ENCODE measurements at places on chromosomes 1 and 21. TPM values are rescaled to one million over a fixed set of nuclear protein-coding genes. Genes with fewer than 3 reads are reported as not detected.
A peak's percentile ranks its signal among the peaks of the same experiment; 100 is the strongest.

- DNase-seq: no peak
Observed at GRCh38 chr1:160544647-160545046, 21.6 kb upstream of the SLAMF6 start.

DNA sequence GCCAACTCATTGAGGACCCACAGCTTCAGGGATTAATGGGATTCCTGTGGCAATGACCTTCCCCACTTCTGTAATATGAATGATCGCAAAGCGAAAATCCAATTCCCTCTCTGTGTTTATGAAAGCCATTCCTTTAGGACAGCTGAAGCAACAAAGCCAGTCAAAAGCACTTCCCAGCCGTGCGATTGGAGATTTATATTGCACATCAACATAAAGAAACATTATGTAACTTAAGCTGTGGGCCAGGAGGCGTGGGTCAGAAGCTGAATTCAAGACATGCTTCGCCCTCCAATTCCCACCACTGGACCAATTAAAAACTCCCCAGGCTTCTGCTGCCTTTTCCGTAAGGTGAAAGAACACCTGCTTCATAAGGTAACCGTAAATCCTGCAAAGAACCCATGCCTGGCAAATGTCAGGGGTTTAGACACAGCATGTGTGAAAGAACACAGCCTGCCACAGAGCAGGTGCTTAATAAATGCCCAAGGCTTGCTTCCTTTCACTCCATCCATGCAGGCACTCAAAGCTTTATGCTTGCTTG lies 138.9 kb upstream of the SOD1 start:
- DNase-seq: no peak

GRCh38 chr1:22826604-22827580 lies 116.3 kb downstream of the EPHB2 start:
- DNase-seq: peak; percentile 68

- DNase-seq: no peak
Observed at GRCh38 chr1:40064797-40065499, 24.4 kb downstream of the CAP1 start.

- DNase-seq: no peak
Observed at GRCh38 chr1:2019571-2020309, 595 bp downstream of the GABRD start.

OR2M7 gene
- not detected for total RNA-seq

SLC22A15 gene
- 22.6 TPM for total RNA-seq

DNA sequence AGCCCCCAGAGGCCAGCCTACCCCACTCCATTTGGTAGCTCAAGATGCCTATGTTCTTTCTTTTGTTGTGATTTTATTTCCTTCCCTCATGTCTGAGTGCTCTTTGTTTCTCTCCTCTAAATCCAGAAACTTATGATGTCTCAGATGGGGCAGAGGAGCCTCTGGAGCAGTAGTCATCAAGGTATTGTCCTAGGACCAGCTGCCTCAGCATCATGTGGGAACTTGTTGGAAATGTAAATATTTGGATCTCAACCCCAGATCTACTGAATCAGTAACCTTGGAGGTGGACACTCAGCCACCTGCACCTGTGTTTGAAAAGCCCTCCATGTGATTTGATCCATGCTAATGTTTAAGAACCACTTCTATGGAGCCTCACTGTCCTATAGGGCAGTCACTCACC lies 593.1 kb upstream of the PLXNA2 start:
- peak; percentile 82 for DNase-seq

HSPG2 gene
- total RNA-seq: 28.7 TPM

DNA sequence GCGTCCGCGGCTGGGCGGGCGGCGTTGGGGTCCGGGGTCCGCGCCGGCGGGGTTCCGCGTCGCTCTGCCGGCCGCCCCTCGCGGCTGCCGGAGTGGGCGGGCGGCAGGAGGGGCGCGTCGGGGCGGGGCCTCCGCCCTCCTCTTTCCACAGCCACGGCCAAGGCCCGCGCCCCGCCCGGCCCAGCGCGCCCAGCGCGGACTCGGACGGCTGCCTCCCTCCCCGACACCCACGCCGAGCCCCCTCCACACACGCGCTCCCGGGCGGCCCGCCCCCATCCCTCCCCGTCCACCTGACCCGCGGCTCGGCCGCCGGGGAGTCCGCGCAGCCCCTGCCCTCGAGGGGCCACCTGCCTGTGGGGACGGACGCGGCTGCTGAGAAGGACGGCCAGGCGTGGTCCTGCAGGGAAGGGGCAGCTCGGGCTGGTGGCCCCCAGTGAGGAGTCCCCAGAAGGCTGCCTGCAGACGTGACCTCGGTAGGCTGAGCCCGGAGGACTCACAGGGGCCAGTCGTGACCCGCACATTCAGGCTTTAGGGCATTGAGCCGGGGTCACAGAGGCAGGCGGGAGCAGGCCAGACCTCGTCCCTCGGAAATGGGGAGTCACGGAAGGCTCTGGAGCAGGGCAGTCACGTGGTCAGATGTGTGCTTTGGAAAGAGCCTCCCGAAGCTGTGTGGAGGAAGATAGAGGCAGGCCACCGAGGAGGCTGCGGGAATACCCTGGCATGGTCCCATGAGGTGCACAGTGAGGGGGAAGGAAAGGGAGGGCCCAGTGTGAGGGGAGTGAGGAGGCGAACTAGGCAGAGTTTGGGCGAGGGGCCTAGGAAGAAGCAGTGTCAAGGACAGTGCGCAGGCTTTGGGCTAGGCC lies at the start of gene COL8A2:
Gene COL8A2 (minus strand): TSS at position 94 of the 863 bp plus-strand sequence. CDS start 24,980 bp downstream, outside the sequence.
- DNase-seq: no peak

GRCh38 chr1:228740543-228741317 lies 5.5 kb downstream of the RHOU start:
- DNase-seq: no peak

DNA sequence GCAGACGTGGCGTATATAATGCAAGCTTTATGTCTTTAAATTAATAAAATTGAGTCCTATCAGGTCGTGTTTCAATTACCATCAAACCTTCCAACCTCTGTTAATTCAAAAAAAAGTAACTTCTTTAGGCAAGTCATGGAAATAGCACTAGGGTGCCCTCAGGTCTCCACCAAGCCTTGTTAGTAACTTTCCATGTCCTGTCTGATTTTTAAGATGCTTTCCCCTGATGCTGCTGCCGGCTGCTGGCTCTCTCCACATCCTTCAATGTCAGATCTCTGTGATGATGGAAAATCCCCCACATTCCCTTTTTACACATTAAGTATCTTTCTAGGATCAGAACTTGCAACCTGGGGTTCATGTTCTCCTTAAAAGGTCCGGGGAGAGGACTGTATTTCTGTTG lies 3.0 kb downstream of the ERG start:
- no peak for DNase-seq

TBX19 gene
- total RNA-seq: 0.51 TPM

DNA sequence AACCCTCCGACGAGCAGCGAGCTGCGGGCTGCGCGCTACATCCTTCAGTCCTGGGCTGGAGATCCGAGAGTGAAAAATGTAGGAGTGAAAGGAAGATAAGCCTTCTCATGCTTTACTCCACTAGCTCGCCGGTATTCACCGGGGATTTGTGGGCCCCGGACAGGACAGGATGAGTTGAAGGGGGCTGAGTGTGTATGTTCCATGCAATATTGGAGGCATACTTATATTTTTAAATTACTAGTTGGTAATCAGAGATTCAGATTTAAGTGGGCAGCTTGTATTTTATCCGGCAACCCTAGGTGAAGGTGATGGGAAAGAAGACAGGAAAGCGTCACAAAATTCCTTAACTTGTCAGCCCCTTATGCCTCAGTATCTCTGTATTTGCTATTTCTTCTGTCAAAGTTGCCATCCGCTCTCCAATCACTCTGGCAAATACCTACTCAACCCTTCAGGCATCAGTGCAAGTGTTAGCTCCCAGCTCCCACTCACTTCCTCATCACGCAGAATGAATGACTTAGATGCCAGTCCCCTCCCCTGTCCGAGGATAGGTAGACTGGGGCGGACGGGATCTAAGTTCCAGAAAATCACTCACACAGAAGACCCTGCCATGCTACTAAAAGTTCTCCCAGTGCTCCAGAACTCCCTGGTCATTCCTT lies 503 bp upstream of the PIGM start:
- peak; percentile 51 for DNase-seq

C1orf21 gene
- total RNA-seq: 10.3 TPM

- DNase-seq: no peak
Observed at GRCh38 chr21:43271452-43272020, 102.7 kb downstream of the CRYAA start.
